Putamen (tissue), 1 donor: ENCODE measurements at places on chromosomes 3 and 15.

DNA sequence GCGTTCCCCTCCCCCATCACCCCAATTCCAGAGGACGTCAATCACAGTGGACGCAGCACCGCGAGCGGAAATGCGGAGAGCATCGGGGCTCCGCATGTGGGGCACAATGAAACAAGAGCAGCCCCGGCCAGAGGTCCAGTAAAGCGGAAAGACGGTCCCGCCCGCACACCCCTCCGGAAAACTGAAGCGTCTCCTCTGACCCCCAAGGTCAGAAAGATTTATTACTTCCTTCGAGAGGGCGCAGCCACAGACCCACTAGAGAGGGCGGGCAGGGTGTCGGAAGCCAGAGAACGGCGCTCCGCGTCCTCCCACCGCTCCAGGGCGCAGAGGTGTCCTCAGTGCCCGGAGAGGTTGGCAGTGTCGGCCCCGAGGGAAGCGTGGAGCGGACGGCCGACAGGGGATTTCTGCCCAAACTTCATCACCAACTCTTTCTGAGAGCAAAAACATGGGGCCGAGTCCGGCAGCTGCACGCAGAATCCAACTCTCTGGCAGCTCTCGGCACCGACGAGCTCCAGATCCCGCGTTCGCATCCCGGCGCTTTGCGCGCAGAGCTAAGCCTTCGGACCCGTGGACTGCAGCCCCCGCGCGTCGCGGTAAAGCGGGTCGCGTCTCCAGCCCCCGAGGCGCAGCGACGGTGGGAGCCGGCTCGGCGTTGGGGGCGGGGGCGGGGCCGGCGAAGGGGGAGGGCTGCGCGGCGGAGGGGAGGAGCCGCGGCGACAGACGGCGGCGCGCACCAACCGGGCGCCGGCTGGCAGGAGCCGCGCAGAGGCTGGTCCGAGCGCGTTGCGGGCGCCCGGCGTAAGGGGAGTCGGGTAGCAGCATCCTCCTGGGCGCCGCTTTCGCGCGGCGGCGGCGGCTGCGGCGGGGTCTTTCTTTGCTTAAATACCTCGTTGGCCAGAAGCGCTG lies at the start of gene CHST2:
Gene CHST2 (plus strand): TSS at position 763 of the 906 bp plus-strand sequence. CDS start 1,046 bp downstream, outside the sequence.
- DNase-seq = peak; percentile 76

GRCh38 chr15:99306694-99307338 lies 55.5 kb downstream of the LRRC28 start:
- DNase-seq = no peak

DNA sequence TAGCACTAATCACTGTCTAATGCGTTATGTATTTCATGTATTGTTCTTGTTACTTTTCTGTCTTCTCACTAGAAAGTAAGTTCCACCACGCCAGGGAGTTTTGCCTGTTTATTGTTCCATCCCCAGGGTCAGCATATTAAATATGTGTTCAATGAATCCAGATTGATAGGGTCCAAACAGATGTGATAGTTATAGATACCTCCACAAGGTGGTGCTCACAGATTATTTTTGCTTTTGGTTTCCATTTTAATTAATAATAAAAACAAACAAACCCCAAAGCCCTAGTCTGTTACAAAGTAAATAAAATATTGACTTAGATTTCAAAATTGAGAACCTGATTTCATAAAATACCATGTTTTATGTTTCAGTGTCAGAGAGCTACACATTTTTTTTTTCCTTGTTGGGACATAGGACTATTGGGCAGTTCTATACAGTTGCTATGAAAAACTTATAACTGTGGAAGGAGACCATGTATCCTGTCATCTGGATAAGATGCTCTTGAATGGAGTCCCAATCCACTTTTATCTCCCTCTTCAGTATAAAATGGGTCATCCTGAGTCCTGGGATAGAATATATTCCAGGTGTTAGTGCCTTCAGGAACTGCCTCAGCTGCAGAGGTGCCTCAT lies 12.4 kb downstream of the OTOL1 start:
- DNase-seq = no peak

DNA sequence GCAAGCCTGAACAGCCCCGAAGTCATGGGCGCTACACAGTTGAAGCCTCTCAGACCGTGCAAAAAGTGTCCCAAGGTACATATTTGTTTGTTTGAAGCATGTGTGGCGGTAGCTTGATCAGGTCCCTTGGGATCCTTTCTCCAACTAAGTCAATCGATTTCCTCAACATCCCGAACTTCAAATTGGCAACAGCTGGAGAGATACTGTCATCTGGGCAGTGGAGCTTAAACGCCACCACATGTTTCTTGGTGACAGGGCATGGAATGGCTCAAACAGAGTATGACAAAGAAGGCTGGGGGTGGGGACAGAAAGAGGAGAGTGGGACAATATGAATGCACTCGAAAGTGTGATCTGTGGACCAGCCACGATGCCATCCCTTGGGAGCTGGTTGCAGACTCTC lies 84.9 kb upstream of the PSMD6 start:
- DNase-seq = no peak

DNA sequence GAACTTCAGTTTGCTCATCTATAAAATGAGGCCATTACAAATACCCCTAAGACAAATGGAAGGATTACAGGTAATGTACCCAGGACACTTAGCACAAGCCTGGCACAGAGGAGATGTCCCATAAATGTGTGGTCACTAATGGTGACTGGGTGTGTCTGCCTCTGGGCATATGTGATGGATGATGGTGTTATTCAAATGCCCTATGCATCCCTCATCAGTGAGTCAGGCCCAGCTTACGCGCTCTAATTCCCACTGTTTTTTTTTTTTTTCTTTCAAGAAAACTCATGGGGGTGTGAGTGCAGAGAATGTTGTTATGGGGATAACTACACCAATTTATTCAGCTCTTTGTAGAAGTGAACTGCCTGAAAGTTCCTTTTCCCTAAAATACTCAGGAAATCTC lies 23.6 kb upstream of the KIF23 start:
- DNase-seq = no peak

GRCh38 chr3:170762064-170762463 lies 107.9 kb downstream of the RPL22L1 start:
- DNase-seq = no peak

GRCh38 chr15:76359152-76359551 lies 22.6 kb downstream of the ISL2 start:
- no peak for DNase-seq

DNA sequence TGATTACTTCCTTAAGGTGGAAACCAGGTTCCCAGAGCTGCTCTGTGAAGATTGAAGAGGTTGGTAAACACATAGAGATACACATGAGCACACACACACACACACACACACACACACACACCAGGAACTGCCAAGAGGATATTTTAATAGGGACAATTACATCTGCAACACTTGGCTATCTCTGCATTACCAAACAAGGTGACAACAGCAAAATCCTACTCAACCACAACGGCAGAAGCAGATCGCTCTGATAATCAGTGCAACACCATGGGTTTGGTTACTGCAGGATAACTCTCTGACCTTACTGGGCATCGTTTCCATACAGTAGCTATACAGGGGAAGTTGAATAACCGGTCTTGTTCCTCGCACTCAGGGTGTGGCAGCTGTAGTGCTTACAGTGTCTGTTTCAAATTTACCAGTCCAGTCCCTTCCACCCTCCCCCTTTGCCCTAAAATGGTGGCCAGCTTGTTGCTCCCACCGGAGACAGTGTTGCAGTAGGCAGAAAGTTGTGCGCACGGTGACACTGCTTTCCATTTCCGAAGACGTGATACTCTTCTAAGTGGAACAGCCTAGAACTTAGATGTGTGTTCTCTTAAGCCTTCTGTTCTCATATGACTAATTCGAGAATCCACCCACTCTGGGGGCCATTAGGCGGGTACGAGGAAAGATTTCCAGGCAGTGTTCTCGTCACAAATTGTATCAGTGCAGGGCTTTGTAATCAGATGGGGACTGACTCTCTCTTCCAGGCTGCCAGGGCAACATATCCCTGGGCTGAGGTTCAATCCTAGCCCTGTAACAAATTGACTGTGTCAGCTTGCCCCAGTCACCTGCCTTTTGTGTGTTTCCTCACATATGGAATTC lies 176.2 kb downstream of the P3H2 start:
- DNase-seq = no peak

GRCh38 chr15:88467935-88468528 lies 524 bp downstream of the MRPS11 start:
- DNase-seq = no peak

- DNase-seq = no peak
These were observed 20.7 kb downstream of the TCAIM start for GRCh38 chr3:44359146-44359751.

- peak; percentile 91 for DNase-seq
These were observed 38.2 kb upstream of the RHO start for GRCh38 chr3:129490273-129490675.

DNA sequence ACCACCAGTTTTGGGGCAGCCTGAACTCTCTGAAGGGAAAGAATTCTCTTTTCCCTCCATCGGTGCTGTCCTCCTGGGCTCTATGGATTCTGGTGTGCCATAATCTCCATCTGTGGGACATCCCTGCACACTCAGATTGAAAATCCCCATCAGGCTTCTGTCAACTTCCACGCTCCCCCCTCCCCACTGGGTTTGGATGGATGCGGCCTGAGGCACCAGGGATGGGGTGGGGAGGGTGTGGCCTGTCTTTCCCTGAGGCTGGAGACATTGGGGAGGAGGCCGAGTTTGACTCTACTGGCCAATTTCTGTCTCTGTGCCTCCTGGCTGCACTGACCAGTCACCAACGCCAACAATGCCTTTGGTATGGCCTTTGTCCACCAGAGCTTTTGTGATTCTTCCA lies 16.3 kb upstream of the FBLN2 start:
- DNase-seq = no peak

DNA sequence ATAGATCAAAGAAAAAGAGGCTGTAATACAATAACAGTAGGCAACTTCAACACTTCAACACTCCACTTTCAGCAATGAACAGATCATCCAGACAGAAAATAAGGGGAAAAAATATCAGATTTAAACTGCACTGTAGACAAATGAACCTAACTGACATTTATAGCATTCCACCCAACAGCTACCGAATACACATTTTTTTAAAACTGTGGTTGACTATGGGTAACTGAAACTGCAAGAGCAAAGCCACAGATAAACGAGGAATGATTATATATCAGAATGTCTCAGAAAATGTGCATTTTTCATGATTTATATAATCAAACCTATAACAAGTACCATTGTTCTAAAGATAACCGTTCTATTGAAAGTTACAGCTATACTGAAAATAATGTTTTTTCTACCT lies 514.9 kb upstream of the DPPA4 start:
- no peak for DNase-seq

- no peak for DNase-seq
These were observed 81.5 kb downstream of the SMAD3 start for GRCh38 chr15:67146875-67147381.

DNA sequence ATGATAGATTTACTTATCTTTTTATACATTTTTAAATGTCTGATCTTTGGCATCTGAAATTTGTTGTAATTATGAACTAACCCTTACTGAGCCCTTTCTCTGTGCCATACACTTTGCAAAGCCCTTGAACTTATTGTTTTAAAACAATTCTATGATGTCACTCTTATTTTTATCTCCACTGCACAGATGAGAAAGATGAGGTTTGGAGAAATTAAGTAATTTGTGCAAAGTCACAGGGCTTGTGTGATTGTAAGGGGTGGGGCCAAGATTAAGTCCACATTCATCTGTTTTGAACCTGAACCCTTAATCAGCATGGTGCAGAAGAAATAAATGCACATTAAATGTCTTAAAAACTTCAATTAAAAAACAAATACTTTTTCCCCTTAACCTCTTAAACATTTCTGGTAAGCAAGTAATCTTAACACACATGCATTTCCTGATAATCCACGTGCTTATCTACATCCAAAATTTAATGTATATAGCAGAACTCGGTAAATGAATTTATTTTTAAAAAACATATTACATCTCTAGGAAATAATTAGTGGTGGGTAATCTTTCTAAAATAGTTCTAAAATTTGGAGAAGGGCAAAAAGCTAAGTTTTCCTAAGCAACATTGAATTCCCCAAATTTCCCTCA lies 189.8 kb upstream of the TBC1D5 start:
- DNase-seq = no peak

DNA sequence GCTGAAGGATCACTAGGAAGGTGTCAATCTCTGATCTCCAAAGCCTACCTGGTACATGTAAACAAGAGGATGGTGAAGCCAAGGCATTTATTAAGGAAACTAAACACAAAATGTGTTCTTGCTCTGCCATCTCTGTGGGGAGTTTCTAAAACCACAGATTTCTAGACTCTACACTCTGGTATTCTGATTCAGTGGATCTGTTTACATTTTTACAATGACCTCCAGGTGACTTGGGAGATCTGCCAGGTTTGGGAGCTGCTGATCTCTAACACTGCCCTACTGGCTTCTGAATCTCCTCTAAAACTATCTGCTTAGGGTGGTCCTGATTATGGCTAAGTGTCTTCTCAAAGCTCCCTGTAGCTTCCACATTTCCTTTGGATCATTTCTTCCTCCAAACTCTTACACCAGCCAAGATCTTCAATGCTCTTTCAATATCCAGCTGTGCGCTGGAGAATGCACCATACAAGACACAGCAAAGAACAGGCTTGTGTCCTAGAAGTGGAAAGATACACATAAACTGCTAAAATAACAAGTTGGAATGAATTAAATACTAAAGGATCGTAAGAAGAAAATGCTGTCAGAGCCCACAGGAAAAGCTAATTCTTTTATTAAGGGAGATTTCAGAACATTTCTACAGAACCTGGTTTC lies 72.7 kb downstream of the GREM1 start:
- no peak for DNase-seq

DNA sequence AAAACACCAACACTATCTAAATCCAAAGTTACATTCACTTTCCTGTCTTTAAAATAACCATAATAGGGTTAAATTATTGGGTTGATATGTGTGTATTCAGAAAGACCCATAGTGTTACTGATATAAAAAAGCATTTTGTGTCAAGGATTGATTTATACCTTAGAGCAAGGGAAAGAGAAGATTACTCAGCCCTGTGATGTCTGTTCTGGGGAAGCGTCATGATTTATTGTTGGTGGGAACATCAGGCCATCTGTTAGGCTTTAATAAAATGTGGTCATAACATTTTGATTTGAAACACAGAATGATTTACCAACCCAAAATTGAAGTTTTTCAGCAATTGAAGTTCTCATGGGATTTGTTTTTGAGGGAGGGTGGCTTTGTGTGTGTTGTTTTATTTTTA lies 33.2 kb downstream of the SIDT1 start:
- no peak for DNase-seq

GRCh38 chr3:167808910-167809309 lies 73.4 kb downstream of the SERPINI1 start:
- DNase-seq = no peak
